ENCODE measurements at places on chromosomes 16 and 17. TPM values are rescaled to one million over a fixed set of nuclear protein-coding genes. Genes with fewer than 3 reads are reported as not detected.

- DNase-seq = peak; percentile 22
Observed at GRCh38 chr16:9061358-9061813, 30.1 kb upstream of the HAPSTR1 start.

GRCh38 chr17:64060331-64060730 is 39.9 kb upstream of the ICAM2 start:
- no peak for DNase-seq

DNA sequence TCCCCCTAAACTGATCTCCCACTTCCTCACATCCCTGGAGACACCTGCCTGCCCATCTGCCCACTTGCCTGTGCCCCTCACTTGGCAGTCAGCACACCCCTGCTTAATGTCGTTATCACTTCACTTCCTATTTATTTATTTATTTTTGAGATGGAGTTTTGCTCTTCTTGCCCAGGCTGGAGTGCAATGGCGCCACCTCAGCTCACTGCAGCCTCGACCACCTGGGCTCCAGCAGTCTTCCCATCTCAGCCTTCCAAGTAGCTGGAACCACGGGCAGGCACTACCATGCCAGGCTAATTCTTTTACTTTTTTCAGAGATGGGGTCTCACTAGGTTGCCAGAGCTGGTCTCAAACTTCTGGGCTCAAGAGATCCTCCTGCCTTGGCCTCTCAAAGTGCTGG is 23.5 kb upstream of the PHOSPHO1 start:
- DNase-seq = no peak

DNA sequence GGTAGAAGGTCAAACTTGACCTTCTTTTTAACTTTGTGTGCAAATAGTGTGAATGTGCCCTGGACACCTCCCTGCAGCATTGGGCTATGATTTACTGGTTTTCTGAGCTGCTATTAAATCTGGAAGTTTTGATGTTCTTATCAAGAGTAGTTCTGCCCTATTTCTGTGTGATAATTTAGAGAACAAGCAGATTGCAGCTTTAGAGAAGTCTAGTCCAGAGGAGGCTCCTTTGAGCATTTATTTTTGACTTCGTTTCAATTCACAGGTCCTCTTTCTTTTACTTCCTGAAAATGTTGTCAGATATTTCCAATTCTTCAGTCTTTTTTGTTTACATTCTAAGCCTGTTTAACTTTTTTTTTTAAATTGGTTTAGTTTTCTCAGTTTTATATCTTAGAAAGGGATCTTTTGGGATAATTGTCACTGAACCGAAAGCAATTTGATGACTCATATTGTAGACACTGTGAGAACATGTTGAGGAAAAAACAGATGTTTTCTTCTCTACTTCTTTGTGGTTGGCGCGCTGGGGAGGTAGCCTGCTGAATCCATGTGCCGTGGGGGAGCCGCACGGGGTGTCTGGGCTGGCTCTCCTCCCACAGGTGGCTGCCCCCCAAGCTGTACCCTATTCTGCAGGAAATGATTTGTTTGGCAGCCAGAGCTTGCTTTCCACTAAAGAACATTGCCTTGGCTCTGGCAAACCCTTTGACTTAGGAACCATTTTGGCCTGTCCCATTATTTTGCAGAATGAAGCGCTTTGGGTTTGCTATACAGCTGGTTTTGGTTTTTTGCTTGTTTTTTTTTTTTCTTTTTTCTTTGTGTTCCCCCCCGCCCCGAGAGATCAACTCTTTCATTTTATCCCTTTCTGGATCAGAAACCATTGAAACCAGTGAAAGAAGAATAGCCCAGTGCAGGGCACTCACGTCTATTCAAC is 53.4 kb downstream of the MFSD11 start:
- DNase-seq = peak; percentile 77

DNA sequence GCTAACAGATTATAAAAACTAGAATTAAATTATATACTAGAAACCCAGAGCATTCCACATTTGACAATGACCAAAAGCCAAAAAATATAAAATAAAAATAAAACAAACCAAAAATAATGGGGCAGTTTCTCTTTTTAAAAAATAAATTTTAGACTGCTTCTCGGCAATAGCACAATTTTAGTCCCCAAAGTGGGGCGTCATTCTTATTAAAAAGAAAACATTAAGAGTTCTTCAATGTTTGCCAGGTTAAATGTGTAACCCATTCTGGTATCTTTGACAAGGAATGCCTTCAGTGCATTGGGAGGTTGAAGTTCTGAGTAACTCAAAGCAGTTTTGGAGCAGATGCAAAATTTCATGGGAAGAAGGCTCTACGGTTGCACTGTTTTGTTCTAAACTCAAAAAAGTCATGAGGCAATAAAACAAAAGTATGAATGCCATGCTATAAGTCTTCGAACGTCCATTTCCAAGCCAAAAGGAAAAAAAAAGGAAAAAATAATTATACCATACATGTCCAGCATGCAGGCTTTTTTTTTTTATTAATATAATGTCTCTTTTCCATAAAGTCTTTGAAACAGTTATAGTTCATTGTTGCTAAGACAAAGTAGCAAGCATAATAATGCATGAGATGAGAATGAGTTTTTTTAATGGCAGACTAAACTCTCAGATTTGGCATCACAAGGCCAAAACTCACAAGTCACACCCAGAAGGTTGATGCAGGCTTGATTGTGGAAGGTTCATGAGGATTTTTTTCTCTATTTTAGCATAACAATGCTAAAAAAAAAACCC is 3.1 kb downstream of the MAF start:
- DNase-seq = no peak

- no peak for DNase-seq
Observed at GRCh38 chr16:19274165-19274797, 11.2 kb upstream of the CLEC19A start.

GRCh38 chr16:73000907-73001521 is 46.9 kb downstream of the ZFHX3 start:
- DNase-seq = no peak

DNA sequence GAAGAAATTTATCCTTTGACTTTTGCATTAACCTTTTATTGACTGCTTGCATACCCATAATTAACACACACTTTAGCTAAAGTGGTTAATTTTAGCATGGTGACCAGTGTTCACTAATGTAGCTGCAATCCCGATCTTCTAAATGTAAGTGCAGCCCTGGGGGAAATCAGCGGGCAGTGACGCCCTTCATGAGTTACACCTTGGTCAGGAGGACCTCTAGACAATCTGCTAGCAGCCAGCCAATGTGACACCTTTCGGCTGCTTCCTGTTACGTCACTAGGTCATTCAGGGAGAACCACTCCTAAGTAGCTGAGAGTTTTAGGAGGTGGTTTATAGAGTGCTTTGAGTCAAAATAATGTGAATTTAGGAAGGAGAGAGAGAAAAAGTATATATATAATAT is 180.5 kb downstream of the IRX3 start:
- no peak for DNase-seq

GRCh38 chr17:40574292-40574691 is 9.0 kb upstream of the CCR7 start:
- no peak for DNase-seq

GRCh38 chr17:29179232-29180033 is 765 bp downstream of the MYO18A start:
- peak; percentile 42 for DNase-seq

DNA sequence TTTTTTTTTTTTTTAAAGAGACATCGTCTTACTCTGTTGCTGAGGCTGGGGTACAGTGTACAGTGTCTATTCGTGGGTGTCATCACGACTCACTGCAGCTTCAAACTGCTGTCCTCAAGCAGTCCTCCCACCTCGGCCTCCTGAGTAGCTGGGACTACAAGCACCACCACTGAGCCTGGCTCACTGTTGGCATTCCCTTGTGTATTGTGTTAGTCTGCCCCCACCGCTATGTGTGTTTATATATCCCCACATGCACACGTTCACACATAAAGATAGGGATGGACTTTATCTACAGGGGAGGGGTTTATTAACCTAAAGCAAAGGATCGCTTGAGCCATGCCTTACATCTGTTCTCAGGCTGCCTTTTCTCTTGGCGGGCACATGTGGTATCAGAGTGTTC is 63.8 kb downstream of the SEC14L1 start:
- DNase-seq = no peak

DNA sequence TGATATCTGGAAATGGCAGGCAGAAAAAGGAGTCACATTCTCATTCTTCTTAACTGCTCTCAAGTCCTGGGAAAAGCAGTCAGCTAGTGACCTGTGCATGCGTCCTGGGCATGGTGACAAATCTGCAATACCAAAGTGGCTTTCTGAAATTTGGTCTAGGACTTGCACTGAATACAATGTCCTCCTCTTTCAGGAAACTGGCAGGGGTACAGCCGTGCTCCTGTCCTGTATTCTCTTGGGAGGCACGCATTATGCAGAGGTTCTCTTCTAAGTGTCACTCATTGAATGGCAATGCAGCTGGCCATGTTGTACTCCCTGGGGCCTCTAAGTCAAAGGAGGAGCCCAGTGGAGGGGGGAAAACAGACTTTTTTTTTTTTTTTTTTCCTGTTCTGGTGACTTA is 10.6 kb downstream of the PHF12 start:
- DNase-seq = no peak

DNA sequence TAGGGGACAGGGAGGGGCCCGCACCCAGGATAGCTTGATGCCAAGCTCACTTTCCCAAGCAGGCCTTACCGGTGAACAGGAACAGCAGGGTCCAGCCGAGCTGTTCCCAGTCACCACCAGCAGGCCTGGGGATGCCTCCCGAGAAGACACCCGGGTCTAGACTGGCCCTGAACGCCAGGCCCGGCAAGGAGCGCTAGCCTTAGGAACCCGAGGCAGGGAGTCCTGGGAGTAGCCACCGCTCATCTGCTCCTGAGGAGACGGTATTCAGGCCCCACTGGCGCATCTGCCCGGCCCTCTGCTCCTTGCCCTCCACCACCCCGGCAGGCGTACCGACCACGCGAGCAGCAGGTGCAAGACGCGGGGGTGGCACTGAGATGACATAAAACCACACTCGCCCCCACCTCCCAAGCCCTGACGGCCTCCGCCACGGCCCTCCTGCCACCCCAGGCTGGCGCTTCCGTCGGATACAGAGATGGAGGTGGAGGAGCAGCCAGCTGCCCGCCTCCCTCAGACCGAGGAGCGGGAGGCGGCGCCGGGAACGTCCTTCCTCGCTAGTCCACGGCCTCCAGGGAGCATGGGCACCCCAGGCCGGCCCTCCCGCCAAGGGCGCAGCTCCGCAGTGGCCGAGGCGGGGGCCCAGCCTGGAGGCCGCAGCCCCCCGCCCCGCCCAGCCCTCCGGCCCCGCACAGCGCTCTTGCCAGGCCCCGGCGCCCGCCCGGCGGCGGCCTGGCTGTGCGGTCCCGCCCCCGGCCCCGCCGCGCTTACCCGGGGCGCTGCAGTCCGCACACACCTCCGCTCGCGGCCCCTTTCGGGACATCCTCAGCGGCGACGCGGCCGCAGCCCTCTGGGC is 661 bp downstream of the GIT1 start:
- no peak for DNase-seq

GRCh38 chr16:69926241-69926640 is 24.9 kb upstream of the CLEC18A start:
- DNase-seq = no peak

DNA sequence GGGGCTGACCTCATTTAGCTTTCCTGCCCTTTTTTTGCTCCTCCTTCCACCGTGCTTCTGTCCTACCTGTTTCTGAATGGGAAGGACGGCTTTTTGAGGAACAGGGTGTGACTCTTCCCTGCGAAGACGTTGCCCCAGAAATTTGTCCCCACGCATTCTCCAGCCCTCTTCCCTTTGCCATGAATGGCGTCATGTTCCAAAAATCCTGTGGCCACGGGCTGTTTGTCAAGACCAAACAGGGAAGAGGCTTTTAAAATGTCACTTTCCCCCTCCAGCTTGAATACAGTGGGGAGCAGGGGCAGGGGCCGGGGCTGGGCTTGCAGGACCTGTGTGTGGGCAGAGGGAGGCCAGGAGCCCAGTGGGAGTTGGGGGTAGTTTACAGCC is 13.9 kb downstream of the MPRIP start:
- DNase-seq = no peak

- DNase-seq = no peak
Observed at GRCh38 chr17:62101515-62101914, 36.4 kb upstream of the MED13 start.

- no peak for DNase-seq
Observed at GRCh38 chr16:48526058-48526957, 83.7 kb downstream of the N4BP1 start.

DNA sequence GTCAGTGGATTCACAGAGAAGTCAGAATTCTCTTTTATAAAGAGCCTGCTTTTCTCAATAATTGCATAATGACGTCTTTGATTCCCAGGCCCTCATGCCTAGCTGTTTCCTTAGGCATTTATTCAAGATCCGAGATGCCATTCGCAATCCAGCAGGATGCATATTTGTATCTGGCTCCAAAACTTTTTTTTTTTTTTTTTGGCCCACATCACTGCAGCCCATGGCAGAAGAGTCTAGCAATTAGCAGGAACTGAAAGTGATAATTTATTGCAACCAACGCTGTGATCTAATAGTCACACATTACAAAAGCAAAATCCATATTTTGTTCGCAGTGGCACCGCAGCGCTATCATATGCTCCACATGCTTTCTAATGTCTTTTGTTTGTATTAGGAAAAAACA is 503.4 kb downstream of the MAF start:
- no peak for DNase-seq

DNA sequence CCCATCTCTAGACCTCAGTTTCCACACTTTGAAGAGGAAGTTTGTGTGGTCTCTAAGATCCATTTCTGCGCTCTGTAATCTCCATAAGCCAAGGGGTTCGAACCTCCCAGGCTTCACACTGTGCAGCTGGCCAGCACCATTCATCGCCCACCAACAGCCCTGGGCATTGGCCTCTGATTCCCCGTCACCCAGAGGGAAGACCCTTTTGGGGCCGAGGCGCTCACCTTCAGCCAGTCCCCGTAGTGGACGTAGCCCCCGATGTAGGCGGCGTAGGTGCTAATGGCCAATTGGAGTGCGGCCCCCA is 678 bp downstream of the TMEM101 start:
- DNase-seq = no peak

- no peak for DNase-seq
Observed at GRCh38 chr17:28745786-28746411, 2.1 kb downstream of the TRAF4 start.

GRCh38 chr17:61875285-61875684 is 12.0 kb upstream of the BRIP1 start:
- DNase-seq = no peak

DNA sequence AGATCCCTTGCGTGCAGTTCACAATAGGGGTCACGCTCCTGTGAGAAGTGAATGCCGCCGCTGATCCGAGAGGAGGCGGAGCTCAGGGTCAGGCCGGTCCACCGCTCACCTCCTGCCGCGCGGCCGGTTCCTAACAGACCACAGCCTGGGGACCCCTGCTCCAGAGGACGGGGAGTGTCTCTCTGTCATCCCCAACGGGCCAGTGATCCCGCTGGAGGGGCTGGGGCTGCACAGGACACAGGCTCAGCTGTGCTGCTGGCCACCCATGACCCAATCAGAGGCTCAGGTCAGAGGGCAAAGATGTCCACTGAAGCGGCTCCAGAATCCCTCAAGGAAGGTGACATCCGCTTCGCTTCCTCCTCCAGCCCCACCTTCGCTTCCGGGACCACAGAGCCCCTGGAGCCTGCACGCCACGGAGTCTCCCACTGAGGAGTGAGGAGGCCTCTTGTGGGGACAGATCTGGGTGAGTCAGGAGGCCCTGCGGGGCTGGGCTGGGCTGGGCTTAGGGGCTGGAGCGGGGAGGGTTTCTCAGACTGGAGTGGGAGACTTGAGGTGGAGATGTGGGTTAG is 115.4 kb downstream of the METRNL start:
- DNase-seq = peak; percentile 66

TTYH2 gene
- 1.2 TPM for total RNA-seq

USP22 gene
- 147 TPM for total RNA-seq

GGA2 gene
- 44.3 TPM for total RNA-seq

CACNG1 gene
- not detected for total RNA-seq

SLC38A8 gene
- not detected for total RNA-seq

TEPSIN gene
- total RNA-seq = 9.4 TPM

UTP18 gene
- 15.9 TPM for total RNA-seq

TEX14 gene
- not detected for total RNA-seq

GPR139 gene
- total RNA-seq = not detected

LRRC37A gene
- 0.72 TPM for total RNA-seq

CLEC18A gene
- total RNA-seq = 7.7 TPM
